ENCODE measurements at places on chromosomes 6 and 20.

DNA sequence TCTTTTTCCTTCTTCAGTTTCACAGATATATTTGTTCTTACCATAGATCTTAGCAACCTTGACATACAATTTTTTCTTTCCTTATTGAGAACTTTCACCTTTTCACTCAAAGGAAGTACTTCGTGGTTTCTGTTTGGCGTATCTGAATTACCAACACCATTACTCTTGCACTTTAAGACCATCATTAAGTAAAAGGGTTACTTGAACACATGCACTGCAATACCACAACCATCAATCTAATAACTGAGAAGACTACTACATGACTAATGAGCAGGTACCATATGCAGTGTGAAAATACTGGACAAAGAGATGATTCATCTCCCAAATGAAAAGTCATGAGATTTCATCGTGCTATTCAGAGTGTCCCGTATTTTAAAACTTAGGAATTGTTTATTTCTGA, 21.7 kb upstream of the SENP6 start:
- DNase-seq: no peak

GRCh38 chr6:54587277-54587676, 259.3 kb upstream of the FAM83B start:
- no peak for DNase-seq

- no peak for DNase-seq
These were observed 7.2 kb downstream of the FOXC1 start for GRCh38 chr6:1616701-1617463.

DNA sequence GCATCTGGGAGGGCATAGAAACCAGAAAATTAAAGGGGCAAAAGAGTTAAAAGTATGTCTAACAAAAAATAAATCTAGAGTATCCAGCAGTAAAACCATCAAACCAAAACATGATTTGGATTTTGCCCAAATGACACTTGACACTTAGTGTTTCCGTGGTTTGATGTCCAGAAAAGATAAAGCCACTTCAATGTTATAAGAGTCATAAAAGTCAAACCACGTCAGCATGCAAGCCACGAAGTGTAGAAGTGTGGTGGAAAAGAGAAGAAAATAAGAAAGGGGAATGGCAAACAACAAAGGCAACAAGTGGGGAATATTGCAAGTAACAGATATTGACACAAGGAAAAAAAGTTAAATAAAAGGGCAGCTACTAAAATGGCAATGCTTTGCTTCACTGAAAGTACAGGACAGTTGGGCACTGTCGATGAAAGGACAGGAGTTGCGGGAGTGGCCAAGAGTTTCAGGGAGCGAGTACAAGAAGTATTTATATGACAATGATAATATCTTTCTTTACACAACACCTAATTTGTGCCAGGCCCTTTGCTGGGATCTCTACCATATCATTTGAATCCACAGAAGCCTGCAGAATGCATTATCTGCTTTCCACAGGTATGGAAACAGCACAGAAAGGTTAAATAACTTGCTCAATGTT, 6.3 kb upstream of the HDDC2 start:
- no peak for DNase-seq

DNA sequence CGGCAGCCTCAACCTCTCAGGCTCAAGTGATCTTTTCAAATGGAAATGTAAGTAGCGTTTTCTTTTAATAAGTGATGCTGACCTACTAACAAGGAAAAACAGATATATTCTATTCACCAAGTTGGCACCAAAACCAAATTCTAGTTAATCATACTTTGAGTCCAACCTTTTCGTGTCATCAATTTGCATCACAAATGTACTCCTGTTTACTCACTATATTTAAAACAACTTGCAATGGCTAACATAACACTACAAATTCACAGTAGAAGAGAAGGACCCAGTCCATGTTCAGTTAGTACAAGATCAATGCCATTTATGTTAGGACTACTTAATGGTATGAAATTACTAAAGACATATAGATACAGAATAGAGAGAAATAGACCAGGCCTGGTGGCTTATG, 50.0 kb downstream of the MDN1 start:
- no peak for DNase-seq

- DNase-seq: no peak
These were observed 52.2 kb upstream of the DTNBP1 start for GRCh38 chr6:15715060-15715459.

DNA sequence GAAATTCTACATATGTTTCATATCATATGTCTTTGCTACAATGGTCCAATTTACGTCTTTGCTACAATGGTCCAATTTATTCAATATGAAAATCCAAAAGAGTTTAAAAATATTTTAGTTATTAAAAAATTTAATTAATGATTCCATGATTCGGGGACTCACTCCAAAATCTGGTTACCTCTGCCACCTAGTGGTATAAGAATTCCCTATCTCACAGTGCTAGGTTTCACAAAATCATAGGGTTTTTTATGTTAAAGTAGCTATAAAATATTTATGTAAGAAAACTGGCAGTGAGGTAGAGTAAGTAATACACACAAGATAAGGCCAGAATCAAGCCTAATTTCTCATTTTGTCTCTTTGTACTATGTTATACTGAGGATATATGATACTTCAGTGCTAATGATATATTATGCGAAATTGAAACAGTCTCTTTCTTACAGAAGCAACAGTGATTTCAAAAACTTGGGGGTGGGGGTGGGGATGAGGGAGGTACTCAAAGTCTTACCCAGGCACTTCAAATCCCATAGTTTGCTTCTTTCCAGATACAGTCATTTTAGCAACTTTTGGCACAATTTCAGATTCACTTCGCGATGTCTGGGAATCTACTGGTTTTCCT, 52.3 kb downstream of the HBS1L start:
- DNase-seq: no peak

DNA sequence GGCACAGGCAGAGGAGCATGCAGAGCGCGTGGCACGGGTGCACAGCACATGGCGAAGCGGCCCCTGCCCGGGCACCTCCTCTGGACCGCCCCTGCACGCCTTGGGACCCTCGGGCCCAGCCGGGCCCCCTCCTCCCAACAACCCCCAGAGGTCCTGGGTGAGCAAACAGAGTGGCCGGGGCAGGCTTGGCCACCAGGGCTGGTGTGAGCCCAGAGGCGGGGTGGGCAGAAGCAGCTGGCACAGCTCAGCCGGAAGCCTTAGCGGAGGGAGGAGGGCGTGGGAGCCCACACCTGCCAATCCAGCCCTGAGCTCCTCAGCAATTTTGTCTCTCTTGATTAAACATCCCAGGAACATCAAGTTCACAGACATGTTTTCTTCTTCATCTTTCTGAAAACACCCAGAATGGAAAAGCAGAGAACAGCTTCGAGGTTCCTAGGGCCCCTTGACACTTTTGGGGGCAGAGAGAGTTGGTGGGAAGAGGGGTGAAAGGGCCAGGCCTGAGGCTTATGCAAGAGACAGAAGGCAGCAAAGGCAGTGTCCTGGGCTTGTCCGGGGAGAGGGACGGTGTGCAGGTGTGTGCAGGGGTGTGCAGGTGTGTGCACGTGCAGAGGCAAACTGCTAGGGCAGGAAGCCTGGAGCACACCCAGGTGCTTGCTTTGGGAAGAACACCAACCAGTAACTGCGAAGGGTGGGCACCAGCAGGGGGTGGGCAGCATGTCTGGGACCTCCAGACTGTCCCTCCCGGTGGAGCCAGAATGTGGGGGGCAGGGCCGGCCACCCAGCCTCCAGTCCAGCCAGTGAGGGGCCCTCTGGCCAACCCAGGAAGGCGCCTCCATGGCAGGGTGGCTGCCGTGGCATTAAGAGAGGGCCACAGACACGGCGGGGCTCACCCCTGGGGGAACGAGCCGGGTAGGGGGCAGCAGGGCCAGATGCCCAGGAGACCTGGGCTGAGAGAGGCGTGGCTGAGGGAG, 4.8 kb downstream of the HRH3 start:
- DNase-seq: no peak

DNA sequence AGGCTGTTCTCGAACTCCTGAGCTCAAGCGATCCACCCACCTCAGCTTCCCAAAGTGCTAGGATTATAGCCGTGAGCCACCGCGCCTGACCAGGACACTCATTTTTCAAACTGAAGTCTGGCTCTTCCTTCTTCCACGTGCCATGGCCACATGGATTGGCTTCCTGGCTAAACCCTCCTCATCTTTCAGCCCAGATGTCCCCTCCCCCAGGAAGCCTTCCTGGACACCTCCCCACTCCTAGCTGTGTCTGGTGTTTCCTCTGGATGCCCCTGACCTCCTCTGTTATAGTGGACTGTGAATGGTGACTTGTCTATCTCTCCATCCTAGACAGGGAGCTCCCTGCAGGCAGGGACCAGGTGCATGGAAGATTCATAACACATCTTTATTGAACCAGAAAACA, 57.2 kb downstream of the RIPOR3 start:
- no peak for DNase-seq

DNA sequence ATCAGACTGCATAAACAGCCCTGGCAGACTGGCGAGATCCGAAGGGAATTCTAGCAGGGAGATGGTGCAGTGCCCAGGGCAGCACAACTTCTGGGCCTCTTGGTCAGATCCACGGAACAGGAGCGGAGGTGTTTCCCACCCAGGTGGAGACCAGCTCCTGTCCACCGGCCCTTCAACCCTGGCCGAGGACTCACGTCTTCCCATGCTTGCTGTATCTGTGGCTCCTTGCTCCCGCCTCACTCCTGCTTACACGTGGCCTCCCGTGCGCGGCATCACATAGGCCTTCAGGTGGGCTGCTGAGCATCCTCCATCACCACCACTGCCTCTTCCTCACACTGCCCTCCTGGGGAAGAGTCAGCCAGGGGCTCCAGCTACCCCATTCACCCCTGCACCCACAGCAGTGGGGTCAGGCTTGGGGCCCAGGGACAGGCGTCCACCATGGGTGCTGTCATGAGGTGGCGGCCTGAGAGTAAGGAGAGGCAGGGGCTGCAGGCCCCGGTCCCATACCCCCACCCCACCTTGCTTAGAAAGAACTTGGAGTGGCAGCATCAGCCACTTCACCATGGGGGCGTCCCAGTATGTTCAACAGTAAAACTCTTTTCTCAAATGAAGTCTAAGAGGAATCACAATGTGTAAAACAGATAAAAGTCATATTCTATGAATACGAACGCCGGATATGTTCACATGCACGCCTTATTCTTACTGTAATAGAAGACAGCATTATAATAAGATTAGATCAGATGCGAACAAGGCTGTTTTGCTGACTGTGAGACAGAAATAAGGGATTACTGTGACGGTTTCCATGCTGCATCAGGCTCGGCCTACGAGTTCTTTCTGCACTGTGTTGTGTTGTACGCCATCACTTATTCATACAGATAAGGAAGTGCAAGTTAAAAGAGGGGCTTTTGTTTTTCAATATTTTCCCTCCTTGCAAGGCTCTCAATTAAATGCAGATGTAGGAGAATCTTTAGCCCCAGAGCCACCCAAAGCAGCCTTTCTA, 165.4 kb downstream of the GRM4 start:
- DNase-seq: no peak

GRCh38 chr6:113011801-113012200, 664.7 kb downstream of the RFPL4B start:
- DNase-seq: no peak

DNA sequence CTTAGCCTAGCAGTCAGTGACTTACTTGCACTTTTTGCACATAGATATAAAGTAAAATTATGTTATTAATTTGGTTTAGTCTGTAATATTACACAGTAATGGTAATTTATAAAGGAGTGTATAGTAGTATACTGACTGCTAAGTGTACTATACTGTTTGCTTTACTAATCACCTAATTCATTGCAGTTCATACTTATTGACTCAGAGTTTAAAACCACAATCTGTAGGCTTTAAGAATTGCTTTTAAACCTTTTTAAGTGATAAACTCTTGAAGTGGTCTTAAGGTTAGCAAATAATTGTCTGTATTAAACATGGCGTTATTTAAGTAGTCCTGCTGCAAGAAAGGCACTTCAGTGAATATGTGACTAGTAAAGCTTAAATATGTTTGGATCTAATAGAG, 151.5 kb downstream of the QKI start:
- DNase-seq: no peak

GRCh38 chr6:139436200-139436956, 61.9 kb upstream of the CITED2 start:
- no peak for DNase-seq
